ENCODE measurements at places on chromosomes 7 and 10. TPM values are rescaled to one million over a fixed set of nuclear protein-coding genes. Genes with fewer than 3 reads are reported as not detected.

Gene COL13A1
- 4.9 TPM for polyA plus RNA-seq

Gene AASS
- polyA plus RNA-seq = 9.7 TPM

Gene PLEKHS1
- not detected for polyA plus RNA-seq

Gene NUTM2B
- polyA plus RNA-seq = 3.5 TPM

Gene STAG3
- not detected for polyA plus RNA-seq

Gene PDE6C
- polyA plus RNA-seq = not detected

Gene ELOVL3
- polyA plus RNA-seq = not detected

Gene PNLIPRP3
- polyA plus RNA-seq = not detected

Gene PIP
- not detected for polyA plus RNA-seq

Gene SUGCT
- 0.40 TPM for polyA plus RNA-seq

Gene CARD11
- not detected for polyA plus RNA-seq

Gene EN2
- not detected for polyA plus RNA-seq

Gene VAX1
- polyA plus RNA-seq = 0.70 TPM

Gene ZNF786
- polyA plus RNA-seq = 8.2 TPM

Gene MET
- polyA plus RNA-seq = not detected

Gene ADIRF
- not detected for polyA plus RNA-seq

Gene ERVW-1
- not detected for polyA plus RNA-seq

Gene MKRN1
- 251 TPM for polyA plus RNA-seq

Gene BBS9
- 8.4 TPM for polyA plus RNA-seq

Gene TAS2R41
- polyA plus RNA-seq = not detected

Gene GSTK1
- 16.5 TPM for polyA plus RNA-seq

Gene CHAT
- not detected for polyA plus RNA-seq

Gene OR9A2
- polyA plus RNA-seq = not detected

Gene HACD1
- 33.6 TPM for polyA plus RNA-seq

Gene COA1
- polyA plus RNA-seq = 157 TPM

Gene INHBA
- polyA plus RNA-seq = 0.30 TPM

Gene PTPRZ1
- polyA plus RNA-seq = 11.8 TPM

Gene PVRIG
- not detected for polyA plus RNA-seq

Gene TMEM229A
- polyA plus RNA-seq = 0.31 TPM

All from neural cell (in vitro differentiated cells).